CD8-positive, alpha-beta memory T cell (primary cell): ENCODE measurements at places on chromosomes 13 and 19.
A peak's percentile ranks its signal among the peaks of the same experiment; 100 is the strongest.

- no peak for DNase-seq
Observed at GRCh38 chr13:109273326-109273751, 513.0 kb downstream of the IRS2 start.

DNA sequence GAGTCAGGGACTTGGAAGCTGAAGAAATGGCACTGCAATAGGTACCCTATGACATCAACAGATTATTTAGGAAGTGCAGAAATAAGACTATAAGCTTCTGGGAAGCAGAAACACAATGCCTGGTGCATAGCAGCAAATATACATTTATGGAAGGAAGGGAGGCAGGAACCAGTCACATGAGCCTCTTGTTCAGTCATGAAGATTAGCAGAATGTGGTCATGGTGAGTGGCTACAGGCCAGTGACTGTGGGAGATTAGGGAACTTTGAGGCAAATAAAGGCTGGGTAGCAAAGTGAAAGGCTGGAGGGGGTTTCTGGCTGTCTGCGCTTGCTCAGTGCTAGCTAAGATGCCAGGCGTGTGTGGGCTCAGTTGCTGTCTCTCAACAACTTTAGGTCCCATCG, 96.3 kb downstream of the EPSTI1 start:
- no peak for DNase-seq

DNA sequence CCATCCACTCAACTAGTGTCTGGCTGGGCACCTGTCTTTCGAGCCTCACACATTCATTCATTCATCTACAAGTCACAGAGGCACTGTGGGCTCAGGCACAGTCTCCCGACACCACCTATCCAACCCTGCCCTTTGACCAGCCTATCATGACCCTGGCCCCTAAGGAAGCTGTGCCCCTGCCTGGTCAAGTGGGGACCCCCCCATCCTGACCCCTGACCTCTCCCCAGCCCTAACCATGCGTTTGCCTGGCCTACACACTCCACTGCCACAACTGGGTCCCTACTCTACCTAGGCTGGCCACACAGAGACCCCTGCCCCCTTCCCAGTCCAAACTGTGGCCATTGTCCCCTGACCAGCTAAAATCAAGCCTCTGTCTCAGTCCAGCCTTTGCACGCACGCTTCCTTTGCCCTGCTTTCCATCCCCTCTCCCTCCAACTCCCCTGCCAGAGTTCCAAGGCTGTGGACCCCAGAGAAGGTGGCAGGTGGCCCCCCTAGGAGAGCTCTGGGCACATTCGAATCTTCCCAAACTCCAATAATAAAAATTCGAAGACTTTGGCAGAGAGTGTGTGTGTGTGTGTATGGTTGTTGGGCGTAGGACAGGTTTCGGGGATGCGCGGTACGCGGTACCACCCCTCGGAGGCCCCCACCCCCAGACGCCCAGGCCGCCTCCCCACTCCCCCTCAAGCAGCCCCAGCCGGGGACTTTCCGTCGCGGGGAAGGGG, 404 bp upstream of the IL27RA start:
- peak; percentile 90 for DNase-seq

DNA sequence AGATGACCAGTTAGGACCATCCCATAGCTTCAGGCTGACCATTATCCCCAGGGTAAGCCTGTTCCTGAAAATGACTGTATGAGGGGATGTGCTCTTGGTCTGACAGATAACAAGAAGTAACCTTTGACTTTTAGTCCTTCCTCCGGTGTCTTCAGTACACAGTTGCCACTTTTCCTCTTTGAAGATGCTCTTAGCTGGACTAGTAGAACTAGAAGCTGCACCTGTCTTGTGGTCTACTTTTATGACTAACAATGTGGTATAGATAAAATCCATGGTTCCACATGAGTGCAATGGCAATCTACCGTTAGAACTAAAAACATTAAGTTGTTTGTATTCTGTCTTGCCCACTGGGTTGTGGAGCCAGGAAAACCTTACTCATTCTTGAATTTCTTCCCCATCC, 5.9 kb upstream of the RUBCNL start:
- no peak for DNase-seq

DNA sequence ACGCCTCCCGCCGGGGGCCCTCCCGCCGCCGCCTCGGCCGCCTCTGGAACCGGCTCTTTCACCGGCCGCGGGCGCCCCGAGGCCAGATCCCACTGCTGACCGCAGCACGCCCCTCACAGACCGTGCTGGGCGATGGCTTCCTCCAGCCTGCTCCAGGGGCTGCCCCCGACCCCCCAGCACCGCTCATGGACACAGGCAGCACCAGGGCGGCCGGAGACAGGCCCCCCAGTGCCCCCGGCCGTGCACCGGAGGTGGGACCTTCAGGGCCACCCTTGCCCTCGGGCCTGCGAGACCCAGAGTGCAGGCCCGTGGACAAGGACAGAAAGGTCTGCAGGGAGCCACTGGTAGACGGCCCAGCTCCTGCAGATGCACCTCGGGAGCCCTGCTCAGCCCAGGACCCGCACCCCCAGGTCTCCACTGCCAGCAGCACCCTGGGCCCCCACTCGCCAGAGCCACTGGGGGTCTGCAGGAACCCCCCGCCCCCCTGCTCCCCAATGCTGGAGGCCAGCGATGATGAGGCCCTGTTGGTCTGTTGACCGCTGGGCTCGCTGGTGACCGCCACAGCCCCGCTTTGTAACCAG, 13.0 kb downstream of the LRP3 start:
- no peak for DNase-seq

DNA sequence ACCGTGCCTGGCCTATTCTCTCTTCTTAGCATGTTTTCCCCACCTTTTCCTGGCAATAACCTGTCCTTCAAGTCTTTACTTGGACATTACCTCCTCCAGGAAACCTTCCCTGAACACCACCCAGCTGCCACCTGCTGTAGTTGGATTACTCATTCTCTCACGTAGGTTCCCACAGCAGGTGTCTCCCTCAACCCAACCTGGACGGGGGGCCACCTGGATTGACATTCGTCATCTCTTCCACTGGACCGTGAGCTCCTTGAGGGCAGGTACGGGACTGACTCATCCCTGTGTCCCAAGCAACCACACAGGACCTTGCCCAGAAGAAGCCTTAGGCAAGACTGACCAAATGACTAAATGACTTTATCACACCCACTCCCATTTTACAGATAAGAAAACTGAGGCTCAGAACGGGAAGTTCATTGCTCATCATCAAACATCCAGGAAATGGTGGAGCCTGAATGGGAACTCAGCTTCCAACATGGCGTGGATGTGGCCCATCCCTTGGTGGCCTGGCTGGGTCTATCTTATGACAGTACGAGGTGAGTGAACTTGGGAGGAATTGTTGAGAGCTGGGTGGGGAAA, 3.5 kb upstream of the KLK6 start:
- no peak for DNase-seq

GRCh38 chr19:17328517-17329365, 5.9 kb downstream of the ANO8 start:
- peak; percentile 49 for DNase-seq

DNA sequence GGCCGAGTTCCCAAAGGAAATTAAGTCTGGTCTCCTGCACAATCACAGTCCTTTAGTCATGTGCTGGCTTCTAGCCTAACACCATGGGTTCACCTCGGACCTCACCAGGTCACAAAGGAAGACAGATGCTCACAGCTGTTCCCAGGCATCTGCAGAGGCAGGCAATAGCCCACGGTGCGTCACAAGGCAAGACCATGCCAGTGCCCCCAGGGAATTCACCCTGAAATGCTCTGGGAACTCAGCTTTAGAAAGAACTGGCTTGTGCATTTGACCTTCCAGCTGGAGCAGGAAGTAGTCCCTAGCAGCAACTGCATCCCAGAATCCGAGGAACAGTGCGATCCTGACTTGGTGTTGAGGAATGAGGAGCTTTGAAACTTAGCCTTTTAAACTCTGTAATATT, 96.8 kb upstream of the WASF3 start:
- DNase-seq = no peak

DNA sequence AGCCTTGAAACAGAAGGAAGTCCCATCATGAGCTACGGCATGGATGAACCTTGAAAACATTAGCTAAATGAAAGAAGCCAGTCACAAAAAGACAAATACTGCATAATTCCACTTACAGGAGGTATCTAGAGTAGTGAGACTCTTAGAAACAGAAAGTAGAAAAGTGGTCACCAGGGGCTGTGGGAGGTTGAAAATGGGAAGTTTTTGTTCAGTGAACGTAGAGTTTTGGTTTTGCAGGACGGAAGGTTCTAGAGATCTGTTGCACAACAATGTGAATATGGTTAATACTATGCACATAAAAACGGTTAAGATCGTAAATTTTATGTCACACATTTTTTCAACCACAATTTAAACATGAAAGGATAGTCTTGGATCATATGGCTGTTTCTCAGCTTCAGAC, 11.9 kb upstream of the SLC10A2 start:
- DNase-seq = no peak

- no peak for DNase-seq
Observed at GRCh38 chr13:95056266-95056665, 245.0 kb downstream of the ABCC4 start.

- DNase-seq = no peak
Observed at GRCh38 chr13:103004661-103005345, 61.4 kb downstream of the SLC10A2 start.

GRCh38 chr13:57531256-57531655, 100.3 kb upstream of the PCDH17 start:
- no peak for DNase-seq

DNA sequence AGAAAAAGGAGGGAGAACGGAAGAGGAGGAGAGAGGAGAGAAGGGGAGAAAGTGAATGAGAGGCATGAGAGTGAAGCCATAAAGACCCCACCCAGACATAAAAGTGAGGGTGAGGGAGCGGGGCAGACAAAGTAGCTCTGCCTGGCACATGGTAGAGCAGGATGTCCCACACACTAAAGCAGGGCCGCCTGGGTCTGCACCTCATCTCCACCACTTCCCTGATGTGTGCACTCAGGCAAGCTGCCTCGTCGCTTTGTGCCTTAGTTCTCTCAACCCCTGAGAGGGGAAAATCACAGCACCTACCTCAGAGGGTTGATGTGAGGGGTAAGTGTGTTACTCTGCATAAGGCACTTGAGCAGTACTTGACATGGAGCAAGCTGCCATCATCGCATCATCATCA, 488.1 kb downstream of the COG6 start:
- DNase-seq = no peak

GRCh38 chr19:9474975-9475374, 23.4 kb downstream of the ZNF560 start:
- no peak for DNase-seq

- no peak for DNase-seq
Observed at GRCh38 chr19:31892060-31892459, 453.4 kb upstream of the ZNF507 start.
